ENCODE measurements at places on chromosomes 12 and 14. TPM values are rescaled to one million over a fixed set of nuclear protein-coding genes. Genes with fewer than 3 reads are reported as not detected.

DNA sequence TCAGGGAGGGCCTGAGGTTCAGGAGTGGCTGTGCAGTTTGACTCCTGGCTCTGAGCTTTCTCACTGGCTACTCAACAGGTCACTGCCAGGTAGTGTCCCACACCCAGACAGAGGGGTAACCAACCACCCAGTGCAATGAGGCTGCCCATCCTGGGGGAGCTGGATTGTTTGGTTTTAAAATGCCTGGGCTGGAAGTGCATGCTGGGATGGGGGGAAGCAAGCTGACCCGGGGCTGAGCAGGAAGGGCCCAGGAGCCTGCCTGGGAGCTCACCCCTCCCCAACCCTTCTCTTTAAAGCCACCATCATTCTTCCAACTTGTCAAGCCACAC, 12.6 kb upstream of the ABHD12B start:
- no peak for DNase-seq

DNA sequence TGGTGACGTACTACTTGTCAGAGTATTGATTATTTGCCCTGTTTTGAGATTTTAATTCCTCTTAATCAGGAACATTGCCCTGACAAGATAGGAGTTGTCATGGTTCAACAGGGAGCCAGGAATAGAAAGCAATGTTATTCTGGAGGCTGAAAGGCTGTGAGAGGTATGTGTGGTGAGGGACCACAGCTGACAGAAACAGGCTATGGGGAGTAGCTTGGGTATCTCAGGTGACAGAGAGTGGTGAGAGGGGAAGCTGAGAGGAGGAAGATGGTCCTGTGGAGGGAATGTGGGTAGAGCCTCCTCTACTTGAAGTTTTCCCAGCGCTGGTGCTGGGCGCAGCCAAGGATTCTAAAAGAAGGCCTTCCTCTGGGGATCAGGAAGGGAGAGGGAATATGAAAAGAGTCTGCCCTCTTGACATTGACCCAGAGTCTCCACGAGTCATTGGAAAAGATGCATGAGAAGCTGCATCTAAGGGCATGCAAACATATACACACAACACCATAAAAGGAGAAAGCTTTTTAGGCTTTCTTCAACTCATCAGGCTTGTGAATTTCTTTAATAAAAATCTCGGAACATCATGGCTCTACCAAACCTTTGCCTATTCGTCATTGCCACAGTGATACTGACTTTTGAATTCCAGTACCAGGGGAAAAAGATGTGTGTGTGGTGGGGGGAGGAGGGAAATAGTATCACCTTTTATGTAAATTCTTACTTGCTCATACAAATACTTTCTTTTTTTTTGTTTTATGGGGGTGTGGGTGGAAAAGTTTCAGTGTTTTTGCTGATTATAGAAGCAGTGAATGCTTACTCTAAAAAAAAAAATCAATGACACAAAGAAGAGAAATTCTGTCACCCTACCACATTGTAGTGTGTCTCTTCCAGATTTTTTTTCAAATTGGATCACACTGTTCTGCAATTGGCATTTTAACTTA, 39.9 kb upstream of the DHRS7 start:
- DNase-seq, result peak; percentile 35

DNA sequence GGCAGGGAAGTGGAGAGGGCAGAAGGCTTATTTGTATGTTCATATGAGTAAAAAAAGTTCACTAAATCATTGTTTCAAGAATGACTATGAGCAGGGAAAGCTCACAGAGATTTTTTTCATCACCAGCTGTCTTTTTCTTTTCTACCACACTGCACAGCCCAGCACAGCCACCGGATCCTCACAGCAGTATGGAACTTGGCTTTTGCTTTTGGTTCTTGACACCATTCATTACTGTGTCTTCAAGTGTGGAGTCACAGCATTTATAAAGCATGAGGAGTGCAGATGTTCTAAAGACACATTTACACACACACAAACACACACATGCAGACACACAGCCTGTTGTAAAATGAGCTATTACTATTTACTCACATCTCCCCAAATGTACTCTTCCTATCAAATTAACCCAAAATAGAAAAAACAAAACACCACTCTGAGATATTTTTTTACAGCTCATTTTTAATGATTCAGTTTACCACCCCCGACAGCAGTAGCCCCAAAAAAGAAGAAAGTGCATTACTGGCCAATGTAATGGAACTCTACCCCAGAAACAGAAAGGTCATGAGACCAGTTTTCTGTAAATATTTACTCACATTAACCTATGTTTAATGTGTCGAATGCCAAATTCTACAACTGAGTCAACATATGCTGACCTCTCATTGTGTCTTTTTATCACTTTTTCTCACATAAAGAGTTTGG, 60.5 kb downstream of the BTG1 start:
- no peak for DNase-seq

DNA sequence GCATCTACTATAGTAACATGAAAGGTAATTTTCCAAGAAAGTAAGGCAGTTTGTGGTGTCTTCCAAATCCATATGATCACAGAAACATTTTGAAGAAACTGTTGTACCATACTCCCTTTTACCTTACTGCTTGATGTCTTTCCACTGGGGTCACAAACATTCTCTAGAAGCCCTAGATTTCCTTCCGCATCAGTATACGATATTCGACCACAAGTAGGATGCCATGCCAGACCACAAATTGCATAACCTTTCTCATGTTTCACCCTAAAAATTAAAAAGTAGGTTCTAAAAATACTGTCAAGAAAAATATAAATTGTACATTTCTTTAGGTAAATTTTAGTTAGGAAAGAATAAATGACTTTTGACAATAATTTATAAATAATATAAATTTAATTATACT, 26.5 kb downstream of the WDHD1 start:
- no peak for DNase-seq

DNA sequence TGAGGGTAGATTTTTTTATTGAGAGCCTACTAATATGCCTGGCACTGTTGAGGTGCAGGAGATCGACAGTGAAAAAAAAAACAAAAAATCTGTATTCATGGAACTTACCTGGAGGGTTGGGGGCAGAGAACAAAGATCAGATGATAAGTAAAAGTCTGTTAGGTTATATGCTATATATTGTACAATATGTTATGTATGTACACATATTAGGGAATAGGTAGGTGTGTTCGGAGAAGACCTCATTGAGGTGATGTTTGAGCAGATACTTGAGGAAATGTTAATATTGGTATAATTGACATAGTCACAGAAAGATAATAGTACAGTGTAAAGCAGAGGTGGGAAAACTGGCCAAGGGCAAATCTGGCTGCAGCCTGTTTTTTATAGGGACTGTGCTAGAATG, 5.6 kb downstream of the ARF6 start:
- DNase-seq, result no peak

DNA sequence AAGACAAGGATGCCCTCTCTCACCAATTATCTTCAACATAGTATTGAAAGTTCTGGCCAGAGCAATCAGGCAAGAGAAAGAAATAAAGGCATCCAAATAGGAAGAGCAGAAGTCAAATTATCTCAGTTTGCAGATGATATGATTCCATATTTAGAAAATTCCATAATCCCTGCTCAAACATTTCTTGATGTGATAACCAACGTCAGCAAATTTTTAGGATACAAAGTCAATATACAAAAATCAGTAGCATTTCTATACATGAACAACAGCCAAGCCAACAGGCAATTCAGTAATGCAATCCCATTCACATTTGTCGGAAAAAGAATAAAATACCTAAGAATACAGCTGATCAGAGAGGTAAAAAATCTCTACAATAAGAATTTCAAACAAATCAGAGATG, 969.7 kb upstream of the USP15 start:
- no peak for DNase-seq

- DNase-seq, result no peak
These were observed 103.5 kb upstream of the FRMD6 start for GRCh38 chr14:51548187-51548586.

- no peak for DNase-seq
These were observed 193.6 kb downstream of the CACNA1C start for GRCh38 chr12:2246358-2246757.

DNA sequence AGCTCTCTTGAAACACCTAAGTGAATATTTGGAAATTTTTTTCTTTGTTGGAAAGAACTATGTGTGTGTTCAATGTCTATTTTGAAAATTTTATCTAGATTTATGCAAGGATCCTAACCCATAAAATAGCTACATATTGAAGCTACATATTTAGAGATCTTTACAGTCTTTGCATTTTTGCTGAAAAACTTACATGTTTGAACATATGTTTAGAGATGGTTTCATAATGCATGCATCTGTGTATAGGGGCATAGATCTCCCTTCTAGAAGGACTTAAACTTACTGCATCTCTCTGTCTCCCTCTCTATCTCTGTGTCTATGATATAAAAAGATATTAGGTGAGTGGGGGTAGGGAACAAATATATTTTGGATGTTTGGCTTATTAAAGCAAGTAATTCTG, 8.2 kb upstream of the HOXC4 start:
- no peak for DNase-seq

DNA sequence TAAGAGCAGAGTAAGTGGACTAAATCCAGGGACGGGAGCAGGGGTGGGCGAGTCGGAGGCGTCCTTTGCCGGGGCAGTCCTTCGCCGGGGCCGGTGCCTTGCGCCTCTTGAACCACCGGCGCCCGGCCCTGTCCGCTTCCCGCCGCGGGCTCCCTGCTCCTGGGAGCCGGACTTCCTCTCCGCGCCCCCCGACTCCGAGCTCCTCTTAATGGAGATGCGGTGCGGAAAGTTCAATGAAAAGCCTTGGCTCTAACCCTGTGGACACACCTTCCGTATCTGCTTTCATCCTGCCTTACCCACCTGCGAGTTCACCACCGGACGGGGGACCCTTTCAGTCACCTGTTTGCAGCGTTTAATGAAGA, 412 bp downstream of the FGFR1OP2 start:
- peak; percentile 72 for DNase-seq

DNA sequence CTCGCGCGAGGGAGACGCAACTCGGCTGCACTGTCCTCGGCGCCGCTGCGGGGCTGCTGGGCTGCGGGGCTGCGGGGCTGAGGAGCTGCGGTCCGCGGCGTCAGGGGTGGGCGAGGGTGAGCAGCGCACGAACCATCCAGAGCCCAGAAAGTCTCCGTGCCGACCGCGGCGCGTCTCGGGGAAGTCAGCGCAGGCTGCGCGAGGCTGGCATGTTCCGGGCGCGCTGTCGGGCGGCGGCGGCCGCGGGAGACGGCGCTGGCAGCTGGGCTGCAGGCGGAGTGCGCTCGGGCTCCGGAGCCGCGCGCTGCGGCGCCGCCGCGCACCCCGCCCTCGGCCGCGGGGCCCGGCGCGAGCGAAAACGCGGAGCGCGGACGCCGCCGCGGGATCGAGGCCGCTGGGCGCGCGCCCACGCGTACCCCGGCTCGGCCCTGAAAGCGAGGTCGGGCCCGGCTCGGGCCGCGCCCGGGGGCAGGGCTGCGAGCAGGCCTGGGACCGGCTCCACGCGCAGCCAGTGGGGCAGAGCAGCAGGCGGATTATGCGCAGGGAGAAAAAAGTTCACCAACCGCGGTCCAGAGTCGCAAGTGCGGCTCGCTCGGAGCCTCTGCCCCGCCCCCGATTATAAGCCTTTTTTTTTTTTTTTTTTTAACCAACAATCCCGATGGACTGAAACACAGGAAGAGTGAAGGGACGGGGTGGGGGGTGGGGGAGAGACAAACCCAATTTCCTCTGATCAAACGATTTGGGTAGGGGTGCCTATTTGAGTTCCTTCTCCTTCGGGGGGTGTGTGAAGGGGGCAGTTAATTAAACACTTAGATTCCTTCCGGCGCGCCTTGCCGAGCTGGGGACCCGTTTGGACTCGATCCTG, at the start of gene PRICKLE1:
Gene PRICKLE1, minus strand, starts transcription at position 282 of the 865 bp plus-strand sequence. CDS start 117,230 bp downstream, outside the sequence.
- peak; percentile 67 for DNase-seq

GRCh38 chr12:98053202-98053601, 462.2 kb upstream of the TMPO start:
- DNase-seq, result no peak

GRCh38 chr14:86796221-86797074, 1196.5 kb downstream of the GALC start:
- DNase-seq, result no peak

DNA sequence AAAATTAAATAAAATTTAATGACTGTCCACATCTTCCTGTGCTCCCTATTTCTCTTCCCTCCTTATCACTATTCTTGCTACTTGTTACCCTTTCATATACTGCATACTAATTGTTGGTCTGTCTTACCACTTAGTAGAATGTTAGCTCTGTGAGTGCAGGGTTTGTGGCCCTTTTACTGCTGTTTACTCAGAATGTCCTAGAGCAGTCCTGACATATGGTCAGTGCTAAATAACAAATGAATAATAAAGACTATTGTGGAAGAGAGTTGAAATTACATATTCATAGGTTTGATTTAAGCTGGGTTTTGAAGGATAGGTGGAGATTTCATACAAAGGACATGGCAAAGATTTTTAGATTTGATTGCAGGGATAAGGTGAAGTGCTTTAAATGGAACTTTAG, 24.5 kb downstream of the KTN1 start:
- DNase-seq, result no peak

DNA sequence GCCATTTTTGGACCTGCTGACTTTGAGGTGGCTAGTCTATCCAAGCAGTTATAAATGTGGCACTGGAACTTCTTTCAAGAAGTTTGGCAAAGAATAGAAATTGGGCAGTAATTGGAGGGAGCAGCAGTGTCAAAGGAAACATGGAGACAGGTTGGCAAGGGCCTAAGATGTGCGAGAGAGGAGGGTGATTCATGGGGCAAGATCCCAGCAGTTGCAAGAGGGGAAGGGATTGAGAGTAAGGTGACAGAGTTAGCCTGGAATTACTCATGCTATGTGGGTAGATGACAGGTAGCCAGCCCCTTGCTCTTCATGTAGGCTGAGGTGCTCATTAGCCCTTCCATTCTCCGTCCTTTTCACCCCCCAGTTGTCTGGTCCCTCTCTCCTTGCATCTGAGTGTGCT, 42.2 kb downstream of the FBXL14 start:
- DNase-seq, result no peak

DNA sequence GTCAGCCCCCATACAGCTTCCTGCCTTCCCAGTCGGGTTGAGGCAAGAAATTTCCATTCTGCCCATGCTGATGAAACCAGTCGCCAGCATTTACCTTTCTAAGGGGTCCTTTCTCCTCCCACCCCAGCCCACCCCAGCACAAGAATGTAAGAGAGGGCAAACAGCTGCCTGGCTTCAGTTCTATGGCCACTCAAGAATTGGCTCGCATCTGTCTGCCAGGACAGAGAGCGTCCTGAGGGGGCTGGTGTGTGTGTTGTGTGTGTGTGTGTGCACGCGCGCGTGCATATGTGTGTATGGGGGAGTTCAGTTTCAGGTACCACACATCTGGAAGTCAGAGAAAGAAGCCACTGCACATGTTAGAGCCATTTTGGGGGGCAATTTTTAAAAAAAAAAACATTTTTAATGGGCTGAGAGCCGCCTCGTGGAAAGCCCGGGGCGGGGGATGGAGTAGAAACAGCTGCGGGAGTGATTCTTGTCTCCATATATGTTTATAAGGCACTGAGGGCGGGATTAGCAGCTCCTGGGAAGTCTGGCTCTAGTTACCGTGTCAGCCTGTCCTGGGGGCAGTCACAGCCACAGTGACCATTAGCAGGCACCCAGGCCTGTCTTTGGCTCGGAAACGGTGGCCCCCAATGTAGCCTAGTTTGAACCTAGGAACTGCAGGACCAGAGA, at the start of gene WNT5B:
Gene WNT5B, plus strand, starts transcription at position 566 of the 672 bp plus-strand sequence. CDS start 2,124 bp downstream, outside the sequence.
- peak; percentile 56 for DNase-seq

SLC17A8 gene
- not detected for total RNA-seq

C14orf39 gene
- 0.28 TPM for total RNA-seq

ERP27 gene
- not detected for total RNA-seq
